ENCODE measurements at places on chromosomes 11 and 22.

- DNase-seq, result no peak
These were observed 50.7 kb upstream of the LIN7C start for GRCh38 chr11:27557226-27557625.

GRCh38 chr22:49228431-49229037 lies 599.1 kb downstream of the BRD1 start:
- DNase-seq, result no peak

DNA sequence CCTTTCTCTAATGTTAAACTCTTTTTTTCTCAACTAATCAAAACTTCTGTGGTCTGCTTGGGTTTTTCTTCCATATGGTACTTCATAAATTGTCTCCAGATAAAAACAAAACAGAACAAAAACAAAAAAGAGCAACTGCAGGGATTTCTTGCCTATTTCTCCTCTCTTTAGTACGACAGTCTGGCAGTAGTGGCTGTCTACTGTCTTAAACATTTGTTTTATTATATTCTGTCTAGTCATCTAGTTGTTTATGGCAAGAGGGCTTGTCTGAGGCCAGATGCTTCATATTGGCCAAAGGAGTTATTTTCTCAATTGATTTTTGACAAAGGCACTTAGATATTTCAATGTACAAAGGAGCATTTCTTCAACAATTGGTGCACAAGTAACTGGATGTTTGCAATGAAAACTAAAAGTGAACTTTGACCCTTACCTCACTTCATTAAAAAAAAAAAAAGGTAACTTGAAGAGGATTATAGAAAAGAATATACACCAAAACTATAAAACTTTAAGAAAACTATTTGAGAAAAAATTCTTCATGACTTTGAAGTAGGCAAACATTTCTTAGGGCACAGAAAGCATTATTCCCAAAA lies 404.2 kb downstream of the LUZP2 start:
- DNase-seq, result no peak

DNA sequence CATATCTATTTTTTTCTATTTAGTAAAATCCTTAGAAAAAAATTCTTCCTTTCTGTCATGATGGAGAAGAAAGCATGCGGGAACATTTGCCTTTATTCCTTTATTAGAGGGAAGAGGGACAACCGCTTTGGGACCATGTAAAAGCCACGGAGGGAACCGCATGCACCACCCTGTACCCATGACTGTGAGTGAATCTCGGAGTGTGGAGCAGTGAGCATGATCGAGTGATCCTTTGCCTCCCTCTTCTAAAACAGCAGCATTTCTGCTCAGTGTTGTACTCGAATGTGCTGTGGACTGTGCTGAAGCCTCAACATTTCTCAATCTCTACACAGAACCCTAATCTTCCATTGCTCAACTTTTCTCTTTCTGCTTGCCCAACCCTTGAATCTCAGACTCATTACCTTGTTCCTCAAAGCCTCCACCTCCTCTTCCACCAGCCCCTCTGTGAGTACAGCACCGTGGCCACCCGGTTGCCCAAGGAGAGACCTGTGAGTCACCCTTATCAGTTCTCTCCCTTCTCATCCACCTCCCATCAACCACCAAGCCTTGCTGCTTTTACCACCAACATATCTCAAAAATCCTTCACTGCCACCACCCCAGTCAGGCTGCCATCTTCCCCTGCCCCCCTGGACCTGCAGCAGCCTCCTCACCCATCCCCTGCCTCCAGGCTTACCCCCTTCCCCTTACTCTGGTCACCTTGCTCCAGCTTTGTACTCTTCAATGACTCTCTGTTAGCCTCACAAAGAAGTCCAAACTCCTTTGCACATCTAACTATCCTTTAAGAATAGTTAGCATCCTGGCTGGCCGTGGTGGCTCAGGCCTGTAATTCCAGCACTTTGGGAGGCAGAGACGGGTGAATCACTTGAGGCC lies 103.1 kb downstream of the NAT10 start:
- no peak for DNase-seq

DNA sequence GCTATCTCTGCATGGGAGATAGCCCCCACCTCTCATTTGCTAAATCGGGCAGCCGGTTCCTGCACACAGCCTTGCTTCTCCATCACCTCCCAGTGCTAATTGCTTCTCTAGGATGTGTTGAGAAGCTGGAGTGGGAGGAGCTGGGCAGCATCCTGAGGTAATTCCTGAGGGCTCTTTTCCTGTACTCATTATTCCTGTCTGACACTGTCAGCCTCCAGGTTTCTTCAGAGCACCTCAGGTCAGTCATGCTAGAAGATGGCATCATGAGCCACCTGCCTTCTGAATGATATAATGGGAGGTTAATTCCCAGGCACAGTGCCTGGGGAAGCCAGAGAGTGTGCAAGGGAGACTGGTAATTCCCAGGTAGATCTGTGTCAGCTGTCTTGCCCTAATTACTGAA lies 133.0 kb downstream of the RAB38 start:
- no peak for DNase-seq

GRCh38 chr11:84260862-84261261 lies 974.7 kb upstream of the CCDC90B start:
- DNase-seq, result no peak

DNA sequence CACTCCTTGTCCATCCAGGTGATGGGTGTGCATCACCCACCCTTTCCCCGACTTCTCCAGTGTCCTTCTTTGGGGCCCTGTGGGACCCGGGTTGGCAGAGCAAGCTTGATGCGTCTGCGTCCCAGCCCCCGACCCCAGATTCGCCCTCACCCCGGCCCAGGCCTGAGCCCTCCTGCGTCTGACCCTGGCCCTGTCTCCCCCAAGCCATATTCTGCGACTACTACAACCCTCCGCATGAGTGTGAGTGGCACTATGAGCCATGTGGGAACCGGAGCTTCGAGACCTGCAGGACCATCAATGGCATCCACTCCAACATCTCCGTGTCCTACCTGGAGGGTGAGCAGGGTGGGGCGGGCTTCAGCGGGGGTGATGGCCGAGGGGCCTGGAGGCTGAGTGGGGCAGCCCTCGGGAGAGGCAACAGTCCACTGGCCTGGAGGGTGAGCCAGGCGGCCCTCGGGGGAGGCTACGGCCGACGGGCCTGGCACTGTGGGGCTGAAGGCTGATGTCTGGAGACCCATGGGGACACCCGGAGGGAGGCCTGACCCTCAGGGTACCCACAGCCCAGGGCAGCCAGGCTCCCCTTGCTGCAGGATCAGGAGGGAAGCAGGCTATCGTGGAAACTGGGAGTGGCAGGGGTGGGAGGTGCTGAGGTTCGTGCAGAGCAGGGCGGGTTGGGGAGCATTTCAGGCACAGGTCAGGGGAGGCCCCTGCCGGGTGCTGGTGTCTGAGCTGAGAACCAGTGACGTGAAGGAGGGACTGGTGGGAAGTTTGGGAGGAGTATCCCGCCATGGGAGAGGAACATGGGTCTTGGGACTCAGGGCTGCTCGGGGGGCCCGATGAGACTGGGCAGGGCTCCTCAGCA lies 15.3 kb downstream of the MUC2 start:
- no peak for DNase-seq

DNA sequence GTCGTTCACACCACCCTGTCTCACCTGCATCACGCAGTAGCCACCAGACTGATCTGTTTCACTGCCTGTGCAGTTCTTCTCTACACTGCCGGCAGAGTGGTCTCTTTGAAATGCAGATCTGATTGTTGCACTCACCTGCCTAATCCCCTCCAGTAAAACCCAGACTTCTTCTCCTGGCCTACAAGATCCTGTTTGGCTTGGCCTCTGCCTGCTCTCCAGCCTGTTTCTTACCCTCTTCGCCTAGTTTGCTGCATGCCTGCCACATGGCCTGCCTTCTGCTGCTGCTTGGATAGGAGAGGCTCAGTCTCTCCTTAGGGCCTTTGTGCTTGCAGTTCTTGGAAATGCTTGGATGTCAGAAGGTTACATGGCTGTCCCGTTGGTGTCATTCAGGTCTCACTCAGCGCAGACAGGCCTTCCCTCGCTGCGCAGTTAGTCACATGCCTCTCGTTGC lies 42.0 kb downstream of the PACS1 start:
- DNase-seq, result no peak

Measured in activated CD8-positive, alpha-beta memory T cell treated with anti-CD3 and anti-CD28 coated beads for 1 hour (primary cell).